ENCODE measurements at places on chromosomes 4 and X. TPM values are rescaled to one million over a fixed set of nuclear protein-coding genes. Genes with fewer than 3 reads are reported as not detected.

DNA sequence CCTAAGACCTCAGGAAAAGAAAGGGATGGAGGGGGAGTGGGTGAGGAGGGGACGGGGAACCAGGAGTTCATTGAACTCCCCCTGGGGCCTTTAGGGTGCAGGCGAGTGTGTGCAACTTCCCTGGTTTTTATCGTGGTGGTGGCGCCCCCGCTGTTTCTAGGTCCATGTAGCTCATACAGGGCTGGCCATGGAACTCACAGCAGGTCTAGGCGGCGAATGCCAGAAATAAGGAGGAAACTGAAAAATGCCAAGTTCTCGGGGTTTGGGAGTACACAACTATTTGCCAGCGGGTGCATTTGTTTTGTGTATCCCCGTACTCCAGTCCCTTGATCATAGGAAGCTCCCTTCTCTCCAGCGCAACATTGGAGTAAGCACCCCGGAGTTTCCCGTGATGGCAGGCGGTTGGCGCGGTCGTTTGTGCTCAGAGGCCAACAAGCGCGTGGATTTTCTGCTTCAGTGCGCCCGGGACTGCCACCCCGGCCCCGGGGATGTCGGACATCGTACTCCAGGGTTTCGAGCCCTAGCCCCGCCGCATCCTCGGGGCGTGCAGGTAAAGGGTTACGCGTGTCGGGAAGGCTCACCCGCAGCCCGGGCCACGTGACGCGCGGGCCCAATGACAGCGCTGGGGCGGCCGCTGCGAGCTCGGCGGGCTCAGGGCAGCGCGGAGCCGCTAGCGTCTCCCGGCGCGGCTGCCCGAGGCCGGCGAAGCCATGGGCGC, 208.9 kb downstream of the NWD2 start:
- DNase-seq, result peak; percentile 86
- H3K4me1 ChIP-seq, result no peaks in the 10 kb centered on the region
- H3K36me3 ChIP-seq, result no peaks in the 10 kb centered on the region
- H3K4me3 ChIP-seq, result peak overlapping the region; percentile 50

DNA sequence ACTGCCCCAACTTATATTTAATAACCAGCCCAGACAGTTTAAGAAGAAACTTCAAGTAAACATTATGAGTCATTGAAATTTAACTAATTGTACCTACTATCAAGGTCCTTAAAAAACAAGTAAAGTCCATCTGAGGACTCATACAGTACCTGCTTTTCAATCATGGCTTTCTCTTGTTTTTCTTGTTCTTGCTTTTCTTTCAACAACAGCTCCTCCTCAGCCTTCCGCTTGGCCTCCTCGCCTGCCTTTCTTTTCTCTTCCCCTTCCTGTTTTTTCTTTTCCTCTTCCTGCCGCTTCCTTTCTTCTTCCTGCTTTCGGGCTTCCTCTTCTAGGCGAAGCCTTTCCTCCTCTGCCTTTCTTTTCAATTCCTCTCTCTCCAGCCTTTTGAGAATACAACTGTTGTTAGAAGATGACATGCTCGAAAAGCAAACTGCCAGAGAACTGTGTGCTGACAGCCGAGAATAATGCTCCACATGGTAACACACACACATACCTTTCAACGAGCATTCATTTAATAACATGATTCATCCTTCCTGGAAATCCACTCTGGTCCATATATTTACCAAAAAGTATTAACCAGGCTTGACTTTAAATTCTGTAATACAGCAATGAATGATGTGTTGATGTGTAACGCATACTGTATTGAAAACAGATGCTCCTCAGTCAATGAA, 25.2 kb upstream of the BCLAF3 start:
- no peaks in the 10 kb centered on the region for H3K27me3 ChIP-seq
- H3K36me3 ChIP-seq, result no peaks in the 10 kb centered on the region
- no peak overlapping the region for H3K27ac ChIP-seq

DNA sequence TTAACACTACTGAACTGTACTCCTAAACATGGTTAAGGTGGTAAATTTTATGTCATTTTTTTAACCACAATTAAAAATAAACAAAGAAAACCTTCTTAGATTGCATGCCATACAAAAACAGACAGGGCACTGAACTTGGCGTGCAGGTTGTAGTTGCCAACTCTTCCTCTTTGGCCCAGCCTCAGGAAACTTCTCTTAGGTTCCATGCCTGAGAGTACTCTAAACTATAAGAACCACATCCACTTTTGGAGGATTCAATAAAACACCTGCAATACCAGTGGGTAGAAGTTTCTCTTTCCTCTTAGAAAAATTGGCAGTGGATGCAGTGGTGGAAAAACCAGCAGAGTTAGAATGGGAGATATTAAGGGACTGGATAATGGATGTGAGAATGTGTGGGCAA, 103.4 kb downstream of the LUZP4 start:
- H3K4me3 ChIP-seq, result no peak overlapping the region
- H3K4me1 ChIP-seq, result peaks cover 5% of the 10 kb centered on the region
- no peak overlapping the region for H3K27ac ChIP-seq
- no peaks in the 10 kb centered on the region for H3K36me3 ChIP-seq
- DNase-seq, result no peak

- H3K27ac ChIP-seq, result no peak overlapping the region
- H3K4me1 ChIP-seq, result no peaks in the 10 kb centered on the region
- no peaks in the 10 kb centered on the region for H3K27me3 ChIP-seq
- H3K4me3 ChIP-seq, result no peak overlapping the region
Observed at GRCh38 chr4:178340468-178340867, 898.2 kb upstream of the AGA start.

DNA sequence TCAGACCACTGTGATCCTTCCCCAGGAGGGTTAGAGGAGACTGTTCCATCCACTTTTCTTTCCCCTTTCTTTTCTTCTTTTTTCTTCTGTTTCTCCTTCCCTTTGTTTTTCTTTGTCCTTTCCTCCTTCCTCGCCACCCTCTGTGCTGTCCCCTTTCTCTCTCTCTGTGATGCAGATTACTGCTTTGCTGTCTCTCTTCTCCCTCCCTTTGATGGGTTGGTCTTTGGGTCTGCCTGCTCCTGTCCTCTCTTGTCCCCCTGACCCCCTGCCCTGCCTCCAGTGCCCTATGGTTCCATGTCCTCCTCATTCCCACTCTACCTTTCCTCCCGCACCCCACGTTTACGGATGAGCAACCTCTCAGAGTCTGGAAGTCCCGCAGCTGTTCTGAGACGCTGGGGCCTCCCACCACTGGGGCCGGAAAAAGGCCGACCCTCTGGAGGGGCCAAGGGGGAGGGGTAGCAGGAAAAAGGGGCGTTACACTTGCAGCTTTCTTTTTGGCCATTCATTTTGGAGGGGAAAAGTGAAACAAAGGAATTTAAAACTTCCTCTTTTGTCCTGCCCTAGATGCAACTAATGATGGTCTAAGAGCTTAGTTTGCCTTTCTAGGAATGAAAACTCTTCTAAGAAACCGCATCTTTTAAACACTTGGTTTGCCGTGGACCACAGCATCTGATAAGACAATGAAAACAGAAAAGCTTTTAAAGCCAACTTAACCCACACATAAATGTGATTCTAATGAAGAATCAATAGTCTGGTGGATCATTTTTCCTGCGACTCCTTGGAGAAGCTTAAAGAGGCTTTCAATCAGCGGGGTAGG, 24.5 kb upstream of the TSR2 start:
- no peaks in the 10 kb centered on the region for H3K4me1 ChIP-seq
- no peaks in the 10 kb centered on the region for H3K36me3 ChIP-seq
- no peaks in the 10 kb centered on the region for H3K27me3 ChIP-seq
- no peak overlapping the region for H3K27ac ChIP-seq

DNA sequence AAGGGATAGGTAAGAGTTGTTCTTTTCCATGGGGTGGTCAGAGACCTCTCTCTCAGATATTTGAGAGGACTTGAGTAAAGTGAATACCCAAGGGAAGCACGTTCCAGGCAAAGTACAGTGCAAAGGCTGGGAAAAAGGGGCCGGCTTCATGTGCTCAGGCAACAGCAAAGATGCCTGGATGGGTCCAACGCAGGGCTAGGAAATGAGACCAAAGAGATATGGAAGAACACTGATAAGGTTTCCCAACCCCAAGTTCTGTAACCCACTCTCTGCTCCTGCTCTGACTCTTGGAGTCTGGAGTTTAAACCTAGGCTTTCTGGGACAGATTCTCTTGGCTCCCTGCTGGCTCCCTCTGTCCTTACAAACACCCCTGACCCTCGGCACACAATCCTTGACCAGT, 36.2 kb upstream of the PROM1 start:
- no peaks in the 10 kb centered on the region for H3K27me3 ChIP-seq
- DNase-seq, result no peak
- H3K36me3 ChIP-seq, result no peaks in the 10 kb centered on the region
- no peak overlapping the region for H3K4me3 ChIP-seq
- H3K4me1 ChIP-seq, result no peaks in the 10 kb centered on the region
- no peak overlapping the region for H3K27ac ChIP-seq

GRCh38 chr4:157121401-157121800, 45.5 kb downstream of the GLRB start:
- H3K27ac ChIP-seq, result no peak overlapping the region
- no peaks in the 10 kb centered on the region for H3K36me3 ChIP-seq
- H3K4me3 ChIP-seq, result no peak overlapping the region
- DNase-seq, result no peak
- H3K4me1 ChIP-seq, result no peaks in the 10 kb centered on the region
- H3K27me3 ChIP-seq, result no peaks in the 10 kb centered on the region

DNA sequence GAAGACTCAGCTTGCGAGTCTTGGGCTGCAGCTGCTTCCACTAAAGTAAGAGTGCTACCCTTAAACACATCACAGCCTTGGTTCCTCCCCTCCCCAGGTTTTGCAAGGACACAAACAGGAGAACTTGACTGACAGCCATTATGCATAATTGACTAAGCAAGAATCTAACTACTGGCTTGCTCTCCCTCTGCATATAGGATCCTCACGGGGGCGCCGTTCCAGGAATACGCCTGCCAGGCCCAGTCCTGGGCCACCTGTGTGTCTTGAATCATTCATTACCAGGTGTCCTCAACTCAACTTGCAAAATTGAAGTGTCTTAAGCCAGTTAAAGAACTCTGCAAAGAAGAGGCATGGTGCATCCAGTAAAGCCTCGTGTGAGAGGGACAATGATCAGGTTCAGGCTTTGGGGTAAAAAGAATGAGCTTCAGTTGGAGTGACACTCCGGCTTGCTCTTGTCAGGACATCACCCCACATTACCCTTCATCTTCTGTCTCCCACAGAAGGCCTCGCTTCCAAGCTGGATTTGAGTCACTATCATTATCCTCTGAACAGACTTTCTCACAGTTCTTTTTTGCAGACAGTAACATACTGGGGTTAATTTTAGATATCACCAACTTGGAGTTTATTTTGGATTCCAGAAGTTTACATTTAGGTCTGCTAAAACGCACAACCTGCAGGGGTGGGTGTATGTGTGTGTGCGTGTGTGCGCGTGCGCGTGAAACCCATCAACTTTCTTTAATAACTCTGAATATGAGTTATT, 273.5 kb upstream of the HS3ST1 start:
- no peak for DNase-seq
- no peak overlapping the region for H3K27ac ChIP-seq
- H3K27me3 ChIP-seq, result no peaks in the 10 kb centered on the region
- H3K4me1 ChIP-seq, result no peaks in the 10 kb centered on the region

DNA sequence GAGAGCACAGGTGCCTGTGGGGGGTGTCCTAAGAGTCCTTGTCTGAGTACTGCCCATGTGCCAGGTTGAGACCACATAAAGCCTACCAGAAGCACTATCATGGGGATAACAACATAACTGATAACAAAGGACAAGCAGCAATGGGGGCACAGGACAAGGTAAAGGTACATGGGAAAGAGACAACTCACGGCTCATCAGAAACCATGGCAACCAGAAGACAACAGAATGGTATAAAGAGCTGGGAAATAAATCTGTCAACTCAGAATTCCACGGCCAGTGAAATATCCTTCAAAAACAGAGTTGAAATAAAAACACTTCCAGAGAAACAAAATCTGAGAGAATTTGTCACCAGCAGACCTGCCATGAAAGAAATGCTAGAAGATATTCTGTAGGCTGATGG, 20.0 kb downstream of the CENPU start:
- DNase-seq, result no peak
- no peaks in the 10 kb centered on the region for H3K4me1 ChIP-seq
- H3K4me3 ChIP-seq, result no peak overlapping the region
- H3K27me3 ChIP-seq, result no peaks in the 10 kb centered on the region
- H3K27ac ChIP-seq, result no peak overlapping the region
- no peaks in the 10 kb centered on the region for H3K36me3 ChIP-seq

DNA sequence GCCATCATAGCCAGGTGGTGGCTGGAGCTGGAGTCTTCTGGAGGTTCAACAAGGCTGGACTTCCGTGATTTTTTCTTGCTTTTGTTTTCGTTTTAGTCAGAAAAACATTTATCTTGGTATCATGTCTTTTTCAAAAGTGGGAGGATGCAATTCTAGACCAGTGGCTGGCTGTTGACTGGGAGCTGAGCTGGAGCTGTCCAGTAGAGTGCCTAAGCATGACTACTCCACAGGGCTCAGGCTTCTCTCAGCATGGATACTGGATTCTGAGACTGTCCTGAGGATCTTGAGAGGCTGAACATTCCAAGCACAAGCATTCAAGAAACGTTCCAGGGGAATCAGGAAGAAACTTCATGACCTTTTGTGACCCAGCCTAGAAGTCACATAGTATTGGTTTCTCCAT, 598.1 kb downstream of the MID1IP1 start:
- H3K4me3 ChIP-seq, result no peak overlapping the region
- no peaks in the 10 kb centered on the region for H3K4me1 ChIP-seq
- DNase-seq, result no peak
- H3K27ac ChIP-seq, result no peak overlapping the region

DNA sequence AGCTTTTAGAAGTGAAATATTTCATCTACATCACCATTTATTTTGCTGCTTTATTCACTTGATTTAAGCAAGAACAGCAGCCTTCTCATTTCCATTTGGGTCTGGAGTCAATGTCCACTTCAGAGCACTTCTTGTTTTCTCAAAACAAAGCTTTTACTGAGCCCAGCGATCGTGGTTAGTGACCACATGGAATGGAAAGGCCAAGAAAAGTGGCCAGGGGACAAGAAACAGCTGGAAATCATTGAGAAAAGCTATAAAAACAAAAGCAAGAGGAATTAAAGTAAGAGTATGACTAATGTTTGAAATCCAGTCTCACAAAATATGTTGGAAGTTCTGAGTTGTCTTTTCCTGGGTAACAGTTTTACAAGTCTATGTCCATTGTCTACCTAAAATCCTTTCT, 328.4 kb upstream of the INTU start:
- DNase-seq, result no peak
- no peak overlapping the region for H3K4me3 ChIP-seq
- H3K4me1 ChIP-seq, result no peaks in the 10 kb centered on the region

The CT45A10 gene
- not detected for total RNA-seq

The EFNB1 gene
- total RNA-seq, result 7.0 TPM

The RGN gene
- total RNA-seq, result 109 TPM

The MAGED4 gene
- not detected for total RNA-seq

The OTUD6A gene
- not detected for total RNA-seq

The SPANXD gene
- not detected for total RNA-seq

The USP51 gene
- total RNA-seq, result 0.46 TPM

The L1CAM gene
- total RNA-seq, result not detected

Data from right lobe of liver (tissue), 6 donors.